ENCODE measurements at places on chromosomes 1 and 21. TPM values are rescaled to one million over a fixed set of nuclear protein-coding genes. Genes with fewer than 3 reads are reported as not detected.

The TMEM61 gene
- 0.78 TPM for polyA plus RNA-seq

The TP73 gene
- polyA plus RNA-seq: 2.5 TPM

The AGT gene
- not detected for polyA plus RNA-seq

The TGFBR3 gene
- 0.09 TPM for polyA plus RNA-seq

The CCDC18 gene
- 6.9 TPM for polyA plus RNA-seq

DNA sequence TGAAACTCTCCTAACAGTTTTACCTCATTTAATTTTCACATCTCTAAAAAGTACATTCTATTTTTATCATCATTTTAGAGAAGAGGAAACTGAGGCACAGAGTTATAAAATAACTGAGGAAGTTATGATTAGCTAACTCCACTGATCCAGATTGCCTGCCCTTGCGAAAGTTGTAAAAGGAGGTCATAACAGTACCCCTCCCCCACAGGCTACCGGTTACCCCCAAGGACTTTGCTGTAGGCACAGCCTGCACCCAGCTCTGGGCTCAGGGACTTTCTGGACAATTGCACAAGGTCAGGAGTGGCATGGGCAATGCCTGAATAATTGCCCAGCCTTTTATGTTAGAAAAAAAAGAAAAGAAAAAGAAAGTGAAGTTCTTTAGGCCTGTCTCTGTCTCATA, 22.7 kb downstream of the PIGM start:
- no peak for DNase-seq

DNA sequence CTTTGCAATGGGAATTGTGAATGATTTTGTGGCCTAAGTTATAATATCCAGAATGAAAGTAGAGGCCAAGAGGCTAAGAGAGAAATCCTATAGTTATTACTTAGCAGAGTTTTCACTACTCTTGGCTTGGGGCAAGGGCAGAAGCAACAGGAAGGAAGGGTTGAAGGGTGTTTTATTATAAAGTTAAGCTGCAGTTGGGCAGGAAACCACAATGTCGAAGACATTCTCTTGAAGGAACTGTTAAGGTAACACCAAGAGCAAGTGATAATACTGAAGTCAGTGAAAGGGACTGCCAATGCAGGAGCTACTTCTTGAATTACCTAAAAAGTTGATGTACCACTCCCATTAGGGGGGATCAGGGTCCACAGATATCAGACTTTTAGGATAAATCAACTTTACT, 8.3 kb downstream of the XCL2 start:
- DNase-seq: no peak

DNA sequence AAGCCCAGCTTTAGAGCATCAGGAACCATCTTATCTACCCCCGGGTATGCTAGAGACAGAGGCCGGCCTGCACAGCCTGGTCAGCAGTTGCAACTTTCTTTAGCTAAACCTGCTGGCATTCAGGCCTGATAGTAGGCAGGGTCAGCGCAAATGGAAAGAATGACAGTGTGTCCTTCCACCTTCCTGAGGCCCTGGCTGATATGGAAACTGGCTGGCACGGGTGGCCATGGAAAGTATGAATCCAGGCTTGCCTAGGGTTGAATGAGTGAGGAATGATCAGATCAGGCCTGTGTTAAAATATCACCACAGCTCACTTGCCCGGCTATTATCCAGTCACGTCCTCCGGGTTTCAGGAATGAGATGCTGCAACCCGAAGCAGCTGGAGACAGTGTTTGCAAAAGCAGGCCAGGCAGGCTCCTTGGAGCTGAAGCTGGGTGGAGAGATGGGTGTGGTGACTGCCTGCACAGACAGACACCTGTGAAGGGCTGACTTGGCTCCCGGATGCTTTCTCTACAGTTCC, 34.7 kb downstream of the RCAN1 start:
- DNase-seq: peak; percentile 46

DNA sequence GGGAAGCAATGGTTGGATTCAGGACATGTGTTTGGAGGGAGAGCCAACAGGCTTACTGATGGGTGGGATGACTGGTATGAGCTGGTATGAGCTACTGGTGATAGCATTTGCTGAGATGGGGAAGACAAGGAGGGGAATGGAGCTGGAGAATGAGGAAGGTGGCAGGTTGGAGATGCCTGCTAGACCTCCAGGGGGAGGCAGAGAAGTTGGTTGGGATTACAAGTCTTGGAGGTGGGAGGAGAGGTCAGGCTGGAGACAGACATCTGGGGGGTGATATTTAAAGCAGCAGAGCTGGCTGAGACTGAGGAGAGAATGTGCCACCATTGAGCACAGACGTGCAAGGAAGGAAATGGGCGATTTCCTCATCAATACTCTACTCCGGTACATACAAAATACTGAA, 31.8 kb upstream of the ENO1 start:
- no peak for DNase-seq

GRCh38 chr1:101259744-101260148, 22.9 kb downstream of the S1PR1 start:
- DNase-seq: peak; percentile 84

DNA sequence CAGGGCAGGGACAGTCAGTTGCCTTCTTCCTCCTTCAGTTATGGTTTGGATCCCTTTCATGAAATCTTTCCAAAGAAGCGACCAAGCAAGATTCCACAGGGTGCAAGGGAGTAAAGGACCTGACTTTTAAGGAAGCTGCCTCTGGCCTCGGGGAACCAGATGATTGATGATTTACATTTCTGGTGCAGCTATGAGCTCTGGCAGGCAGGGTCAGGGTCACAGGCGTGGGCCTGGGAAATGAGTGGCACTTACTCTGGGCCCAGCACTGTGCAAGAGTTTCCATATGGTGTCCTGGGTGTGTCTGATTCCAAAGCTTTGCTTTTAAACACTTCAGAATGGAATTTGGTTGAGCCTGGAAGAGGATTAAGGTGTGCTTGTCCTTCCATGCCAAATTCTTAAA, 7.2 kb upstream of the CRABP2 start:
- DNase-seq: no peak

- DNase-seq: no peak
These were observed 38.2 kb downstream of the POU2F1 start for GRCh38 chr1:167258858-167259257.

DNA sequence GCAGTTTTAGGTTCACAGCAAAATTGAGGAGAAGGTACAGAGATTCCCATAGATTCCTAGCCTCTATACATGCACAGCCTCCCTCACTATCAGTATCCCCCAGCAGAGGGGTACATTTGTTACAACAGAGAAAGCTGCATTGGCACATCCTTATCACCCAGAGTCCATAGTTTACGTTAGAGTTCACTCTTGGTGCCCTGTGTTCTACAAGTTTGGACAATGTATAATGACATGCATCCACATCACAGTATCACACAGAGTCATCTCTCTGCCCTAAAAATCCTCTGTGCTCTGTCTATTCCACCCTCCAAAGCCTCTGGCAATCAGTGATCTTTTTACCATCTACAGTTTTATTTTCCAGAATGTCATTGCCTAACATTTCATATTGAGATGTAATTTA, 22.3 kb upstream of the RGS16 start:
- peak; percentile 26 for DNase-seq

- no peak for DNase-seq
These were observed 1.3 kb downstream of the KRTAP12-3 start for GRCh38 chr21:44658913-44659595.

DNA sequence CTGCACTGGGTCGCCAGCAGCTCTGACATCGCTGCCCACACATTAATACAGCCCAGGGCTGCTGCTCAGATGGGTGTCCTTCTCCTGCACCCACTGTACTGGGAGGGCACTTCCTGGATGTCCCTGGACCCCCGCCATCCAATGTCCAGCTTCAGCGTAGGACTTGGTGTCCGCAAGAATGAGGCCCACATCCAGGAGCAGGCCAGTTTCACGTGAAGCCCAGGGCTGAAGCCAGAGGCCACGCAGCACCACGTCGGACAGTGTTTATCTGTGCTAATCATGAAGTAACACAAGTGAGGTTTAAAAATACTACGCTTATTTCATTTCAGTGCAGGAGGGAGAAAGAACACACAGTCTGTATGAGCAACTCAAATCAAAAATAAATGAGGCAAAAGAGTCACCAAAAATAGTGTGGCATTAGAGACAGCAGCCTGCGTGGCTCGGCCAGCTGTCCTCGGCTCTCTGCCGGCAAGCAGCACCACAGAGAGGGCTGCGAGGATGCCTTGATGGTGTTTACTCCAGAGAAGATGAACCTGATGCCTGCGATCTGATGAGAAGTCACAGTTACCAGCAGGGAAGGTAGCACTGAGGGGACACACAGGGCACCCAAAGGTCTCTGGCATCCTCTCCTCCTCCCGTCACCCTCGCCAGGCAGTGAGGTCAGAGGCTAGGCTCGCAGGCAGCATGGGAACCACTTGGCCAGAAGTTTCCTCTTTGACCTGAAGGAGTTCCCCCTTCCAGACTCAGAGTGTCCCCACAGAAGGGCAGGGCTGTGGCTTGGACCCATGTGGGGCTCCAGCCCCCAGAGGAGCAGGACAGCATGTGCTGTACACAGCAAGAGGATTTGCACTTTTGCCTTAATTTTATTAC, 22.1 kb upstream of the NPHP4 start:
- no peak for DNase-seq

DNA sequence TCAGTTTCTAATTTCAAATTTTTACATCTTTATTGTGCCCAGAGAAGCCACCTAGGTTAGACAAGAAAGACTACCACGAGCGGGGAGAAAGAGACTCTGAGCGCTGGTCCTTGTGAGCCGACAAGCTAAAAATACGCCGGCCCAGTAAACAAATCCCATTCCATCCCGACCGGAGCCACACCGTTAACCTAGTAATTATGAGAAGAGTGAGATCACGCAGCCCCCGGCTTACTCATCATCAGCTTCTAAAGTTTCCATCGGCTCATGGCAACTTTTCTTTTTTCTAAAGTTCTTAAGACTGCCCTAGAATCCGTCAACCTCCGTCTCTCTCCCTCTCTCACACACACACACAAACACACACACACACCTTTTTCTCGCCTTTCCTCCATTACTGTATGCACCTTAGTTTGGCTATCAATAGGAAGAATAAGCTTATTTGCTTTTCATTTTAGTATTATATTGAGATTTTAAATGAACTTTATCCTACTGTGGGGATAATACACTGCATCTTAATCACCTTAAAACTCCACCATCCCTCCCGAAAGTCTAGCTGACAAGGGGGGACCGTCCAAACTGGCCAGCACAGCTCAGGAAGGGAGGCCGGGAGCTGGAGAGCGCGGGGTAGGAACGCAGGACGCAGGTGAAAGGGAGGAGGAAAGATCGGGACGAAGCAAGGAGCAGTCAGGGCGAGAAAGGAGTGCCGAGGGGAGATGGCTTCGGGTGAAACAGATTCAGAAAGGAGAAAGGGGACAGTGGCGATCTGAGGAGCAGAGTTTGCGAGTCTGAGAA, 728 bp downstream of the OTUD7B start:
- peak; percentile 78 for DNase-seq

GRCh38 chr1:26723013-26723991, 27.5 kb downstream of the ARID1A start:
- DNase-seq: peak; percentile 93

DNA sequence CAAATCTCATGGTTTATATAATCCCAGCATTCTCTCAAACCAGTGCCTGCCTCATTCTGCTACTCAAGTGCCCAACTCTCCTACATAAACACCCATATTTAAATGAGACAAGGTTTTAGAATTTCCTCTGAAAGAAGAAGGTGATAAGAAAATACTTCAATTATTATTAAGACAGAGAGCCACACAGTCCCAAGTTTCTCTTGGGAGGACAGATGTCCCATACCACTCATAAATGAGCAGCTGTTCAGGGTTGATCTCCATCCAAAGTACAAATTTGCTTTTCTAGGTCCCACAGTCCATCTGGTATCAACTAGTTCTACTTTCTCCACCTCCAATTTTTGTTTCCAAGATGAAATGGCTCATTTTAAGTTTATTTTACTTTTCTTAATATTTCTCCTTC, 11.3 kb downstream of the DCAF8 start:
- no peak for DNase-seq

DNA sequence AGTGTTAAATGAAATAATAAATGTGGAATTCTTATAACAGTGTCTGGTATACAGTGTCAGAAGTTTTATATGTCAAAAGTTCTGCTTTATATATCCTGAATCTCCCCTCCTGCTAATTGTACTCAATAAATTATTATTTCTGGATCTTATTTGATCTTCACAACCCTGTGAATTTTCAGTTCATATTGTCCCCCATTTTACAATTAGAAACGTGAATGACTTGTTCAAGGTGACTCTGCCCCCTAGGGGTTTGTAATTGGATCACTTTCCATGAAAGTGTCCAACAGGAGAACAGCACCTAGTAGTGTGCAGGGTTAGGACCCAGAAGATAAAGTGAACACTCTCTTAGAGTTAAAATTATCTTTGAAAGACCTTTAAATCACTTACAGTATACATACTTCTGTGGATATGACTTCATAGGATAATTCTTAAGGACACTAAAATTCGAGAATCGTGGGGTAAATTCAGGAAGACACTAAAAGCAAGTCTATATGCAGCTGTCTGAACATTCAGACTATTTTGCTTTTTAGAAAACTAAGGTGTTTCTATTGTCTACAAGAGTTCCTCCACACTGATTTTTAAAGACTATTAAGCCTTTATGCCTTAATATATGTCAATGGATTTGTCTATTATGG, 4.5 kb upstream of the DDR2 start:
- no peak for DNase-seq

DNA sequence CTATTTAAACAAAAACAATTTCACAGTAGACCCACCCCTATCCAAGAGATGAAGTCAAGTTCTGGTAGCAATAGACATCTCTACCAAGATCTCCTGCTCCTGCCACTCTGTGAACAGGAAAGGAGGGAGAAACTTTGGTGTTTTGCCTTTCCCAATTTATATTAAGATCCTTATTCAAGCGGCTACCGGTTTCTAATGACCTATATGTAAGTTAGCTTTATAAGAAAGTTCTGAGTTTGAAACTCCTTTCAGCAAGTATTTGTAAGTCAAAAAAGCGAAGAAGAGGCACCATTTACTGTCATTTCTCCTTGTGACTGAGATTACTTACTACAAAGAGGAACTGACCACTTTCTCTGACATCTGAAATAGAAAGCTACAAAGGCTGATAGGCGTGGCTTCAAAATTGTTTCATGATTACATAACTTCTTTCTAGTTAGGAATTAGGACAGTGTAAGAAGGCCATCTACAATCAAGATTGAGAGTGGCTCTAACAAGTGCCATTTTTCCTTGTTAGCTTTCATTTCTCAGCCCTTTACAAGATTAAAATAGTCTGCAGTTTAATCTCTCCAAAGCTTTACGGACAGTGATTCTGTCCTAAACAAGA, at the start of gene MNDA:
MNDA (plus strand) TSS at position 448 of the 604 bp plus-strand sequence. CDS start 10,803 bp downstream, outside the sequence.
- DNase-seq: no peak

GRCh38 chr1:32346532-32347157, 10.6 kb upstream of the MARCKSL1 start:
- no peak for DNase-seq

- DNase-seq: no peak
These were observed at the start of gene PLA2G5 for GRCh38 chr1:20069874-20070273. PLA2G5 (plus strand) TSS chr1:20070194; CDS start chr1:20084831, 14,637 bp downstream.

DNA sequence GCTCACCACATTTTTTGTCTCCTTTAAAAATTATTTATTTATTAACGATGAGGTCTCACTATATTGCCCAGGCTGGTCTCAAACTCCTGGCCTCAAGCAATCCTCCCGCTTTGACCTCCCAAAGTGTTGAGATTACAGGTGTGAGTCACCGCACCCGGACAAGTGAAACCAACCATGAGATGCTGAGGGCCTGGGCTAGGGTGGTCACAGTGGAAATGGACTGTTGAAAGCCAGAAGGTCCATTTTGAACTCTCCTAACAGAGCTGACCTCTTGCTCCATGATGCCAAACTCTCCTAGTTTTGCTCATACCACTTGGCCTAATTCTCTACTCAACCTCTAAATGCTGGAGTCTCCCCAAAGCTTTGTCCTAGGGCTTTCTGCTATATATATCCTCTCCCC, 109.1 kb downstream of the SLC45A1 start:
- no peak for DNase-seq
